ENCODE measurements at places on chromosomes 12 and 14.

- no peak for DNase-seq
These were observed 21.6 kb upstream of the AMN start for GRCh38 chr14:102900631-102901571.

DNA sequence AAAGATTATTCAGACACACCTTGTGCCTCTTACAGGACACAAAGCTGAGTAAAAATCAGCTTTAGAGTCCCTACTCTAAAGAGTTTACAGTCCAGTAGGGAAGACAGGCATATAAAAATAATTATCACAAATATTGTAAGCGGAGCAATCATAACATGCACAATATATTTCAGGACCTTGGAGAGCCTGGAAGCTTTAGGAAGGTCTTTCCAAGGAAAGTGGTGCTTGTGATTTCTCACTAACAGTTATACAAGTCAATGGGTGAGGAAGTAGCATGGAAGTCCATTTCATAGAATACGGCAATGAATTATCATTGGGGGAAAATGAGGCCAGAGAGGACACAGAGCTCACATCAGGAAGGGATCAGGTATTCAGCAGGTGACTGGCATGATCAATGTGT lies 268.3 kb downstream of the C12orf50 start:
- DNase-seq = peak; percentile 3

- DNase-seq = no peak
These were observed 4.7 kb downstream of the TTC8 start for GRCh38 chr14:88829188-88829587.

DNA sequence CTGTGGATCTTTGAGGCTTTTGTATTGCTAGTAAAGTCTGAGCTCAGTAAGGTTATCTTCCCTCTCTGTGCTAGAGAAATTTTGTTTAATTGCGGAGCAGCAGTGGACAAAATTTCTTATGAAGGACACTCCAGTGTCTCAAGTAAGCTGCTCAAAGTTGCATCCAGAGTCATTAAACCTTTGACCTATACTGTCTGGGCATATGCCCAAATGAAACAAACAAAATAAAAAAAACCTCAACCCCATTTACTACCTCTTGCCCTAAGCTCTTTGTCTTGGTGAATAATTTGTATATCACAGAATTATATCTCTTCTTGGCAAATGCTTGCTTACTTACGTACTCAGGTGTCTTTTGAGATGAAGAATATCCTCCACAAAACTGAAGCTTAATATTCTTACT lies 465.2 kb downstream of the SOX5 start:
- peak; percentile 1 for DNase-seq

DNA sequence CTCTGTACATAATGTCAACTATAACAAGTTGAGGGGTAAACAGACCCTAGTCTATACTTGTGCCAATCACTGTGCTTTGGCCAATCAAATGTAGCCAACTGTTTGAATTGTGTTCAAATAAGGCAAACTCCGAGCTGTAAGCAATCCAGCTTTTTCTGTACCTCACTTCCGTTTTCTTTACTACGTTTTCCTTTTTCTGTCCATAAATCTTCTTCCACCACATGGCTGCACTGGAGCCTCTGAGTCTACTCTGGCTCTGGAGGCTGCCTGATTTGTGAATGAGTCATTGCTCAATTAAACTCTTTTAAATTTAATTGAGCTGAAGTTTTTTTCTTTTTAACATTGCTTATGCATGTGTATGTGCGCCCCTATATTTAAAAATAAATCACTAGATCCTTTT lies 29.7 kb downstream of the CLEC1A start:
- peak; percentile 2 for DNase-seq

DNA sequence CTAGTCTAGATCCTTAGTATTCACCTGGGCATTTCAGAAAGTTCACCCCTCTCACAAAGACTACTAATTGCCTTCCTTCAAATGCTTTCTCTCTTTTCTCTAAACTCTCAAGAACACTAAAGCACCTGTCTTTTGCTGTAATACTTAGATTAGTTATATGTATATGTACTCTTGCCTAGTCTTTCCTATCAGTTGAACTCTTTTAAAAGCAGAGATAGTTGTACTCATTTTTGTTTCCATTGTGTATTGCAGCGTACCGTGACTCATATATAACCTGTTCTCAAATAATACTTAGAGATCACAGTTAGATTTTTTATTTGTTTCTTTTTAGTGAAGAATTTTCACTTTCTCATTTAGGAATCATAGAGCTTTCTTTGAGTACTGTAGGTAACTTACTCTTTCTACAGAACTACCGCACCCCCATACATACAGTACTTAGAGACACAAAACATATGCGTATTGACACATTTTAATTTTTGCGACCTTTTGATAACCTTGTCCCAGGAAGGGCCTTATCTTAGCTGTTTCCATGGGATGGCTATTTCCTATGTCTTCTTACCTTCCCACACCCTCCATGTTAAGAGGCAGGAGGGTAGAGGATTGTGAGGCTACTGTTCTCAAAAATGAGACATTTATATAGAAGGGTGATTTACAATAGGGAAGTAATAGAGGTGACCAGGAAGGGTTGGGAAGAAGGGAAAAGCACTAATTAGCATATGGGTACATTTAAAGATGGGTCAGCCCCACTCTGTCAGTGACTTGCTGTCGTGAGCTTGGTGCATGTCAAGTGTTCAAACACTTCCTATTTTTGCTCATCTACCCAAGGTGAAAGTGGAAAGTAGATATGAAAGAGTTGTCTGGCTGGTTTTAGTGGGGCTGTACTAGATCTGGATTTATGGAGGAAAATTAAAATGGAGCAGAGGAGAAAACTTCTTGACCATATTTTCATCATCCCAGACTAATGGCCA lies 74.3 kb downstream of the PLEKHA5 start:
- DNase-seq = no peak

- no peak for DNase-seq
These were observed 20.3 kb upstream of the DHRS4 start for GRCh38 chr14:23933108-23933741.

GRCh38 chr12:1533205-1533601 lies 61.2 kb downstream of the FBXL14 start:
- DNase-seq = peak; percentile 27

- peak; percentile 27 for DNase-seq
These were observed 1537.1 kb upstream of the FLRT2 start for GRCh38 chr14:83992857-83993256.

- peak; percentile 28 for DNase-seq
These were observed 154.3 kb downstream of the NTF3 start for GRCh38 chr12:5586201-5586600.

DNA sequence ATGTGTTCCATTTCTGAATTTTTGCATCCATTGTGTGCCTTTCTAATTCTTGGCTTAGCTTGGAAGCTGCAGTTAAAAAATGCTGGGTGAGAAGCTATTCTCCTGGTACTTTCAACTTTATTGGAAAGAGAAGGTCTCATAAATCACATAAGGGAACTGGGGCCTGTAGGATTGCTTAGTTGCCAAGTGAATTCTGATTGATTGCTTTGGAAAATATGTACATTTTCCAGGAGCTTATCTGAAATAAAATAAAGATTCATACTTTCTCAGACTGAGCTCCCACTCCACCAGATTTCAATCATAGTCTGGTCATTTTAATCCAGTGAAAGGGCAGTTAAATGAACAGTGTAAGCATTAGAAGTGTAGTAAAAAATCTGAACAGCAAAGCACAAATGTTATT lies 50.0 kb upstream of the PRICKLE1 start:
- peak; percentile 16 for DNase-seq

DNA sequence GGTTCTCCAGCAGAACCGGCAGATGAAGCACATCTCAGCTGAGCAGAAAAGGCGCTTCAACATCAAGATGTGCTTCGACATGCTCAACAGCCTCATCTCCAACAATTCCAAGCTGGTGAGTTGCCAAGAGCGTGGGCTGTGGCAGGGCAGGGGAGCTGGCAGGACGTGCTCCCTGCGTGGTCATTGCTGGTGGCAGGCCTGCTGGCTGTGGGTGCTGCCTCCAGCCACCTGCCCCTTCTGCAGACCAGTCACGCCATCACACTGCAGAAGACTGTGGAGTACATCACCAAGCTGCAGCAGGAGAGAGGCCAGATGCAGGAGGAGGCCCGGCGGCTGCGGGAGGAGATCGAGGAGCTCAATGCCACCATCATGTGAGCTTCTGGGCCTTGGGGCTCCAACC lies 35.8 kb downstream of the IL31 start:
- DNase-seq = no peak

GRCh38 chr12:103455020-103455763 lies 40.6 kb downstream of the C12orf42 start:
- DNase-seq = no peak
